Stimulated activated naive B cell treated with anti-CD40 and anti-IgM and Interleukin-4, amounts not matched to agents 10 μg/mL and 1 μg/mL and 100 μg/mL, for 72 hours (primary cell): ENCODE measurements at places on chromosomes 3 and 15.

DNA sequence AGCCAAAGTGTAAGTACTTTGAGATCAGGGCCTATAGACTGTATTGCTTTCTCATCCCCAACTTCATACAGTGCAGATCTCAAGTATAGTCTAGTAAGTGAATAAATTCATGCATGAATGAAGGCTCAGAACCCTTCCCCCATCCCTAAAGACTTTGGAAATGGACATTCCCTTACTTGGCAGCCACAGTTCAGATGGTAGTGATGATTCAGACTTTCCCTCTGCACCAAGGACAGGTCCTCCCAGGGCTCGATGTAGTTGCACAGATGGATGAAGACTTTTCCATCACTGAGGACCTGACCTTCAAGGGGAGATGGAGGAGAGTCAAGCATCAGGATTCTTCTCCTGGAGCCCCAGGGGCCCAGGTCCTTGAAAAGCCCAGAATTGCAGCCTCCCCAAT lies 4.6 kb downstream of the TIMP4 start:
- H3K4me3 ChIP-seq = no peak overlapping the region
- H3K27me3 ChIP-seq = peaks cover 37% of the 10 kb centered on the region
- H3K27ac ChIP-seq = no peak overlapping the region
- H3K4me1 ChIP-seq = peaks cover 12% of the 10 kb centered on the region
- DNase-seq = no peak

- peaks cover 14% of the 10 kb centered on the region for H3K4me1 ChIP-seq
- H3K4me3 ChIP-seq = no peak overlapping the region
- H3K36me3 ChIP-seq = peaks cover 30% of the 10 kb centered on the region
- no peak overlapping the region for H3K27ac ChIP-seq
These were observed 93.8 kb downstream of the CMSS1 start for GRCh38 chr3:99911433-99911832.

- no peak overlapping the region for H3K27ac ChIP-seq
- no peaks in the 10 kb centered on the region for H3K36me3 ChIP-seq
- H3K27me3 ChIP-seq = peaks cover 33% of the 10 kb centered on the region
These were observed 228.0 kb downstream of the VPS13C start for GRCh38 chr15:61832223-61832622.

GRCh38 chr15:101811902-101812301 lies at the start of gene OR4F15:
TSS of gene OR4F15 (plus strand) at chr15:101812202. CDS start at chr15:101818187, 5,985 bp downstream.
- peaks cover 41% of the 10 kb centered on the region for H3K27me3 ChIP-seq
- no peaks in the 10 kb centered on the region for H3K4me1 ChIP-seq
- H3K36me3 ChIP-seq = no peaks in the 10 kb centered on the region
- no peak within 1 kb of the TSS for H3K27ac ChIP-seq
- no peak for DNase-seq
- no peak within 1 kb of the TSS for H3K4me3 ChIP-seq

DNA sequence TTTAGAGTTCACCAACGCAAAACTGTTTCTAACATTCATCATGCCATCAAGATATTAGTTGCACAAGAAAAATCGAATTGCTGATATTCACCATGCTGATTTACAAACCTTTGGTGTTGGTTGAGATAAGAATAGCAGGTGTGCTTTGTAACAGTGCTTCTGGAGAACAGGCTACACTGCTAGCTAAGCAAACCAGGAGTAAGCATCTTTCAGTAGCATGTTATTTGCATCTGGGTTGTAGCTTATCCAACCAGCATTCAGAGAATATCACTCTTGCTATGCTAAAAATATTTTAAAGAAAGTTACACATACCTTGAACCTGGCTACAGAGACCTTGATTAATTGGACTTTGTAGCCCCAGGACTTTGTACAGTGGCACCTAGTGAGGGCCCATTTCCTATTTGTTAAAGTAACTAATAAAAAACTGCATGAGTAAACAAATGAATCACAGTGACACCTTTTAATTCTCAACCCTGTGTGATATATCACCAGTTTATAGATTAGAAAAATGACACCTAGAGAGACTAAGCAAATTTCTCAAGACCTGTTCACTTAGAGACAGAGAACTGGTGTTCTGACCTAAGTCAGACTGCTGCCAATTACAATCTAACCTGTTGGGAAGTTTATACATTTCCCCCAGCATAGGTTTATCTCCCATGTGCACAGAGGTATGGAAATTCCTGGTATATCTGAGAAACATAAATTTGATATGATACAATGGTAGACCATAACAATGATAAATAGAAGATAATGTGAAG lies 435.5 kb upstream of the TGFBR2 start:
- no peaks in the 10 kb centered on the region for H3K27me3 ChIP-seq
- no peaks in the 10 kb centered on the region for H3K36me3 ChIP-seq
- no peak overlapping the region for H3K4me3 ChIP-seq
- DNase-seq = no peak
- no peak overlapping the region for H3K27ac ChIP-seq
- no peaks in the 10 kb centered on the region for H3K4me1 ChIP-seq

GRCh38 chr3:149042789-149043386 lies 43.4 kb downstream of the HLTF start:
- DNase-seq = no peak
- no peak overlapping the region for H3K27ac ChIP-seq
- no peaks in the 10 kb centered on the region for H3K27me3 ChIP-seq
- H3K4me1 ChIP-seq = peaks cover 6% of the 10 kb centered on the region
- H3K36me3 ChIP-seq = peaks cover 28% of the 10 kb centered on the region
- no peak overlapping the region for H3K4me3 ChIP-seq

- H3K4me1 ChIP-seq = peaks cover 86% of the 10 kb centered on the region
- no peak for DNase-seq
- peak overlapping the region; percentile 43 for H3K27ac ChIP-seq
- no peaks in the 10 kb centered on the region for H3K27me3 ChIP-seq
These were observed 267.4 kb upstream of the HES1 start for GRCh38 chr3:193868590-193868989.

DNA sequence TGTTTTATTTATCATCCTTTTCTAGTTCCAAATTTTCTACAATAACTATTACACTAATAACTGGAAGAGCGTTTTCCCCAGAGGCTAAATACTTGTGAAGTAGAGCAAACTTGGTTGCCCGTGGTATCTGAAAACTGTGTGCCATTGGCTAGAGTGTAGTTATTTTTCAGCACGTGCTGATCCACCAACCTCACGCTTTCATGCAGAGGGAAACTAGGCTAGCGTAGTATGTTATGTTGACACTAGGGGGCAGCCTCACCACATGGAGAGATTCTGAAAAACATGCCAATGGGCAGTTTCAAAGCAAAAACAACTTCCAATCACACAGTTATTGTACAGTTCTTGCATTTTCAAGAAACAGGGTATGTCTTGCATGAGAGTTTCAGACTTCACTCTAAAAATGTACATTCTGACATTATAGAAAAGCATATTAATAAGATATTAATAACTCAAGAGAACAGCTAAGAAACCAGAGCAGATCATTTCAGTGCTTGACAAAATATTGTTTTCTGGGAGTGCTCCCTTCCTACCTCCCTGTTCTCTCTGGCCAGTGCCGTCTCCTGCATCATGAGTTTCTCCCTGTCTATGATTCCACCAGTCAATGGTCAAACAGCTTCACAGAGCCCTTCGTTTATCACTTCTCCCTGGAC lies 39.7 kb downstream of the SPATA12 start:
- no peaks in the 10 kb centered on the region for H3K4me1 ChIP-seq
- DNase-seq = peak; percentile 27
- no peaks in the 10 kb centered on the region for H3K36me3 ChIP-seq
- H3K4me3 ChIP-seq = no peak overlapping the region
- H3K27me3 ChIP-seq = peaks cover 4% of the 10 kb centered on the region

- no peaks in the 10 kb centered on the region for H3K27me3 ChIP-seq
- H3K36me3 ChIP-seq = no peaks in the 10 kb centered on the region
- DNase-seq = no peak
- H3K27ac ChIP-seq = no peak overlapping the region
- H3K4me3 ChIP-seq = no peak overlapping the region
- H3K4me1 ChIP-seq = no peaks in the 10 kb centered on the region
These were observed 2.9 kb downstream of the SAMD7 start for GRCh38 chr3:169914321-169914720.

DNA sequence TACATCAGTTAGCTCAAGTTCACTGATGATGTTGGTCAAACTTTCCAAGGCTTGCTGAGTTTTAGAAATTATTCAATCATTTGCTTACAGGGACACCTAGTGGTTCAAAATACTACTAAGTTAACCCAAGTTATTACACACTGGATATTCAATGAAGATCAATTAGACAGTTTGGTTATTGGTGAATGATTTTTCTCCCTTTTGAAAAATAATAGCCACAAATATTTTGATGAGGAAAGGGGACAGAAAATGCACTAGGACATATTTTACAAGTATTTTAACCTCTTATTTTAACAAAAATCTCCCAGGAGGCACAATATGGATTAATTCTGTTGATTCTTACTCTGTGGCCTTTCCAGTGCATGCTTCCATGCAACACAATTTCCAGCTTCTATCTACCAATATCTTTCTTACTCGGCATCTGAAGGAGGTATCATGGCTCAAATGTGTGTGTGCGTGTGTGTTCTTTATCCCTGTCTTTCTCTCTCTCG lies 20.1 kb upstream of the GOLGA6L2 start:
- H3K27ac ChIP-seq = no peak overlapping the region
- no peaks in the 10 kb centered on the region for H3K36me3 ChIP-seq
- no peaks in the 10 kb centered on the region for H3K4me1 ChIP-seq
- H3K4me3 ChIP-seq = no peak overlapping the region
- no peaks in the 10 kb centered on the region for H3K27me3 ChIP-seq
- DNase-seq = no peak

- no peaks in the 10 kb centered on the region for H3K27me3 ChIP-seq
- H3K4me1 ChIP-seq = no peaks in the 10 kb centered on the region
- H3K36me3 ChIP-seq = no peaks in the 10 kb centered on the region
- no peak for DNase-seq
- H3K27ac ChIP-seq = no peak overlapping the region
These were observed 72.3 kb upstream of the PDZRN3 start for GRCh38 chr3:73697020-73697419.
